ENCODE measurements at places on chromosomes 12 and 14. TPM values are rescaled to one million over a fixed set of nuclear protein-coding genes. Genes with fewer than 3 reads are reported as not detected.
A peak's percentile ranks its signal among the peaks of the same experiment; 100 is the strongest.

- no peak for DNase-seq
These were observed 738.3 kb upstream of the STXBP6 start for GRCh38 chr14:25788252-25788651.

GRCh38 chr14:34985740-34986139 lies 2.9 kb downstream of the SRP54 start:
- no peak for DNase-seq

GRCh38 chr14:54652188-54652587 lies 85.3 kb downstream of the SAMD4A start:
- DNase-seq, result peak; percentile 100

PZP gene
- not detected for polyA plus RNA-seq

SYNDIG1L gene
- not detected for polyA plus RNA-seq
